HuH-7 (cell line): ENCODE measurements at places on chromosomes 2 and 18.

- no peak for DNase-seq
Observed at GRCh38 chr2:45833968-45834344, 182.5 kb downstream of the PRKCE start.

GRCh38 chr2:201260302-201260800 lies at the start of gene CASP8:
TSS of gene CASP8 (plus strand) at chr2:201260536. CDS start at chr2:201266487, 5,951 bp downstream.
- no peak for DNase-seq

GRCh38 chr2:236689393-236689700 lies 119.7 kb downstream of the ACKR3 start:
- DNase-seq: no peak

- DNase-seq: no peak
Observed at GRCh38 chr2:216029416-216030129, 16.2 kb upstream of the MREG start.

GRCh38 chr18:40875101-40875615 lies 1079.9 kb upstream of the PIK3C3 start:
- DNase-seq: no peak

GRCh38 chr2:142868229-142868762 lies 9.2 kb upstream of the KYNU start:
- no peak for DNase-seq

DNA sequence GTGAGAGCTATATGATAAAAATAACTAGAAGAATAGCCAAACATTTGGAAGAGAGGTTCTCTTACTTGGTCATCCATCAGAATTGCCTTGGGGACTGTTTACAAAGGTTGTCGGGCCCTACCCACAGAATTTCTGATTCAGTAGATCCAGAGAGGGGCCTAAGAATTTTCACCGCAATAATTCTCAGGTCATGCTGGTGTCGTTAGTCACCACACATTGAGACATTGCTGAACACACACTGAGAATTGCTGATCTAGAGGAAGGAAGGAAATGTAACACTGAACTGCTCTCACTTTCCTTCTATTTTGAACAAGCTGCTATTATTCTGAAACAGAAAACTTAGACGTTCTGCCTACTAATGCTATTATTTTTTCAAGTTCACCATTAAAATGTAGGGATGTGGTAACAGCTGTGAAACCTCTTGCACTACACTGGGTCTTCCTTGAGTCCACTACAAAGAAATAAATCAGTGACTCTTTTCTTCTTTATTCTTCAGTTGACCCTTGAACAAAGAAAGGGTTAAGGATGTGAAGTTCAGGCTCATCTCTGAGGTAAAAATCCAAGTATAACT lies 491.3 kb downstream of the DPP10 start:
- DNase-seq: no peak

GRCh38 chr18:47248115-47248603 lies 3.3 kb downstream of the SKOR2 start:
- DNase-seq: no peak

DNA sequence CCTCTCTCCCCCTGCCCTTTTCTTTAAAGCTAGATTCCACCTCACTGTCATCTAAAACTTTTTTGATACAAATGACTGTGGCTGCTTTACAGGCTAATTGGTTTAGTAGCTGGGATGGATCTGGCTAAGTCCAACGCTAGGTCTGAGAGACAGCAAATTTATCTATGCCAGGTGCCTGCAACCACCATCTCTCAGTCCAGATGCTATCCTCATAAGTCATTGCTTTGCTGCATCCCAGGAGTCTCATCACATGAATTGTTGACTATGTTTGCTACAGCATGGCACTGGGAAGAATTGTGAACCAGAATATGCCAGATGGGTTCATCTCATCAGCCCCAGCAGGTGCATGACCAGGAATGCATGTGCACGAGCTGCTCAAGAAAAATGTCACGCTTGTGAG lies 100.0 kb upstream of the PID1 start:
- no peak for DNase-seq

- no peak for DNase-seq
Observed at GRCh38 chr2:119494163-119494790, 30.0 kb downstream of the SCTR start.

DNA sequence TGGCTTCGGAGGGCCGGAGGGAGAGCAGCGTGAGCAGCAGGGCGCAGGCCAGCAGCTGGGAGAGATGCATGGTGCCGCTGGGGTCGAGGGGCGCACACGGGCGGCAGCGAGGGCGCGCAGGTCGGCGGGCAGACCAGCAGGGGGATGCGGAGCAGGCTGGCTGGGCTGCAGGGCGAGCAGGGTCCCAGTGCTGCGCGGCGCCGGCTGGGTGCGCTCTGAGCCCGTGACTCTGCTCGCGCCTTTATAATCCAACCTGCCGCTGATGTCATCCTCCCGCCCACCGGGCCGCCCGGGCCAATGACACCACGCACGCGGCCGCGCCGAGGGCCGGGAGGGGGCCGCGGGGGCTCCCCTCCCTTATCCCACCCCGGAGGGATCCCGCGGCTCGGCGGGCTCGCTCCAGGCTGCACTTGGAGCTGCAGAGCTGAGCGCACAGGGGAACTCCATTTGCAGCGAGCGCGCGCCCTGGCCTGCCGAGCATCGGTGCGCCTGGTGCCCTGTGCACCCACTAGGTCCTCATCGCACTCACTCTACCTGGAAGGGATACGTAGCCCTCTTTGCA lies at the start of gene NPPC:
NPPC (minus strand) TSS at position 217 of the 562 bp plus-strand sequence; CDS start at position 70, 147 bp downstream.
- peak; percentile 87 for DNase-seq

DNA sequence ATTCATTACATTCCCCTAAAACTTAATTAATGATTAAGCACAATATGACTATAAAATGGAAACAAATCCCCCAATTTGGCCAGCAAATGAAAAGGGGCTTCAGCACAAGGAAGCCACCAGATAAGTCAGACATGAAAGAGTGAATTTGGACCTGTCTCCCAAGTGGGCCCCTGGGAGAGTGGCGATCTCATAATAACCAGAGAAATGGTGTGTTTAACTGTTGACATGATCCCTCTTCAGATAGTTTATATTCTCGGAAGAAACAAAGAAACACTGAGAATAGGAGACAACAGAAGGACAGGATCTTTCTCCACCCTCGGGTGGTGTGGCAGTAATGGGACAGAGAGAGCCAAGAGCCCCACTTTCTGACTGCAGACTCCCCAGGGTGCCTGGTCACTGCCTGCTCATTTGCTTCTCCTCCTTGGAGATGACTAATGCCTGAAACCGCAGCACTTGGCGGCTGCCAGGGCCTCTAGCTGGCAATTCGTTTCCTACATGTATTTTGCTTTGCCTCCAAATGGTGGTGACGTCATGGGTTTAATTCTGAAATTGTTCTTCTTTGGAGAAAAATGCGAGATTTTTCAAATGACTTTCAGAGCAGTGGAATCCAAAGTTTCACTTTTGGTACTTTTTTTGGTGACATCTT lies 46.4 kb upstream of the SPP2 start:
- no peak for DNase-seq

GRCh38 chr18:8379187-8379941 lies 229.9 kb upstream of the RAB12 start:
- no peak for DNase-seq

DNA sequence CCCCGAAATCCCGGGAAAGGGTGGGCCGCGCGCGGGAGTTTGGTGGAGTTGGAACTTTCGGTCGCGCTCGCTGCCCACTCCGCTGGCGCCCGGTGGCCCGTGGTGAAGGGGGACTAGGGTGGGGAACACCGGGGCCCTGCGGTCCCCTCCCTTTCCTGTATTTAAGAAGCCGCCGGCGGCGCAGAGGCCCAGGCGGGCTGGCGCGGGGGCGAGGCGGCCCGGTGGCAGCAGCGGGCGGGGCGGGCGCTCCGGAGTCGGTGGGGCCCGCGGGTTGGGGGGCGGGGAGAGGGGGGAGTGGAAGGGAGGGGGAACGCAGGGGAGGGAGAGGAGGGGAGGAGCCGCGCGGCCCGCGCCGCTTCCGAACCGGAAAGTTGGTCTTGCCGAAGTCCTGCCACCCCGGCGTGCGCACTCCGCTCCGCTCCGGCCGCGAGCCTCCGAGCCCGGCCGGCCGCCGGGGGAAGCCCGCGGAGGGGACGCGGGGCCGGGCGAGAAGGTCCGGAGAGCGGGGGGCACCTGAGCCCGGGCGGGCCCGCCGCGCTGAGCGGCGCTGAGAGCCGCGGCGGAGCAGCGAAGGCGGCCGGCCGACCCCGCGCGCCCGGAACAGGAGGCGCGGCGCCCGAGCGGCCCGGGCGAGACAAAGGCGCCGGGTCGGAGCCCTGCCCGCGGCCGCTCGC lies 425 bp upstream of the SALL3 start:
- no peak for DNase-seq

- DNase-seq: no peak
Observed at GRCh38 chr18:74745633-74746403, 148.1 kb downstream of the ZNF407 start.

GRCh38 chr2:159904959-159905305 lies 106.9 kb upstream of the CD302 start:
- DNase-seq: no peak

- no peak for DNase-seq
Observed at GRCh38 chr2:194925742-194926141, 731.3 kb upstream of the SLC39A10 start.

DNA sequence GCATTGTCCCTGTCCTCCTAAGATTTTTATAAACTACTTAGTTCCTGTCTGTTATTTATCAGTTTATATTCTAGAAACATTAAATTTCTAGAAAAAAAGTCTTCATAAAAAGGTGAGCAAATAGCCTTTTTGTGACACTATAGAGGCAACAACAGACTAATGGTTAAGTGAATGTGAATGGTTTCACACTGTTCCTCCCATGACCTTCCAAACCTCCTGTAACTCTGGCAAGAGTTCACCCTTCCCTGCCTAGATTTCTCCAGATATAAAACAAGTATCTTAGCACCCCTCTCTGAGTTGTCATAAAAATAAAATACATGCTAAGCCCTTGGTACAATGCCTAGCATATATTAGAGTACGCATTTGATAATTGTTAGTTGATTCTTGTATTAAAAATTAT lies 29.2 kb downstream of the COBLL1 start:
- no peak for DNase-seq

GRCh38 chr2:237306787-237307170 lies 107.2 kb downstream of the COL6A3 start:
- no peak for DNase-seq

DNA sequence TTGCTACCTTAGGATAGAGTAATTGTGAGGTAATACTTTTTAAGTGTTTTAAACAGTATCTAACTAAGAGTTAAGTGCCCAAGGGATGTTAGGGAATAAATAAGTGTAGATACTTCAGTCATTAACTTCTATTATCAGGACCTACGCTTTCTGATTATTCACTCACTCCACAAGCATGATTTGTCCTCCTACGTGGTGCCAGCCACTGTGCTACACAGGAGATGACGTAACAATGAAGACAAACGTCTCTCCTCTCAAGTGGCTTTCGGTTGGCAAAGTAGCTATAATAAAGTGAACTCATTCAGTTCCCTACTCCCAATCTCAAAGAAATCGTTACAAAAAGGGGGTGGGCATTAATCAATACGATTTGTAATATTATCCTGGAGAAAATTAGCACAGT lies 100.9 kb upstream of the SETBP1 start:
- no peak for DNase-seq
